Lower lobe of right lung (tissue), 2 donors: ENCODE measurements at places on chromosomes 3 and 15. TPM values are rescaled to one million over a fixed set of nuclear protein-coding genes. Genes with fewer than 3 reads are reported as not detected.

GMNC gene
- not detected for total RNA-seq

- no peak for DNase-seq
Observed at GRCh38 chr3:71885006-71885405, 100.1 kb upstream of the PROK2 start.

CACNA2D3 gene
- 3.6 TPM for total RNA-seq

- DNase-seq, result no peak
Observed at GRCh38 chr15:72534523-72534922, 60.4 kb downstream of the ARIH1 start.

ATP13A5 gene
- 2.0 TPM for total RNA-seq

GRCh38 chr3:62193586-62194345 is 179.6 kb downstream of the FEZF2 start:
- no peak for DNase-seq

GCNT3 gene
- total RNA-seq, result 0.68 TPM

CD96 gene
- total RNA-seq, result 5.6 TPM

DNA sequence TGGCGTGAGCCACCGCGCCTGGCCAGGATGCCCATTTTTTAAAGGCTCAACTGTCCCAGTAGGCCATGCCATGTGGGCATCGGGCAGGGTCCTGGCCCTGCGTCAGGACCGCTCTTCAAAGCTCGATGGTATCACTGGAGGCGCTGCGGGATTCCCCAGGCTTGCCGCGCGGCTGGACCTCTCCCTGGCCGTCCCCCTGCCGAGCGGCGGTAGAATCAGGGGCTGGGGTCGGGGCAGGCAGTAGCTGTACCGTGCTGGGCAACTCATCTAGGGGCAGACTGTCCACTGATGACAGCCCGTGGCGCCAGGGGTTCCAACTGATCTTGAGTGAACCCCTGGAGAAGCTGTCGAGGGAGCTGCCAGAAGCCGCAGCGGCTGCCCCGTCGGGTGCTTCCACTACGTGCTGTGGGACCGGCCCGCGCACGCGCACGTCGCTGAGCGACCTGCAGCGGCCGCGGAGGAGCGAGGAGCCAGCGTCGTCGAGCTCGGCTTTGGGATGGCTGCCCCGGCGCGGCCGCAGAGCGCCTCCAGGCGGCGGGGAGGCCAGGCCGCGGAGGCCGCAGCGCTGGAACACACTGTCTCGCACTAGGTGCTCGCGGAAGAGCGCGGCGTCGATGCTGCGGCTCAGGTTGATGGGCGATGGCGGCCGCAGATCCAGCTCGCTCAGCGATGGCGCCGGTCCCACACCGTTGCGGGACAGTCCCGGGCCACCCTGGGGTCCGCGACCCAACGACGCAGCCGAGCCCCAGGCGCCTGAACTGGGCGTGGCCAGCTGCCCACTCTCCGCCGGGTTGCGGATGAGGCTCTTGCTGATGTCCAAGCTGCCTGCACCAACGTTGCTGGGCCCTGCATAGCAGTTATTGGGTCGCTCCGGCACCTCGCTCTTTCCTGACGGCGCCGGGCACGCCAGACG is 5.8 kb downstream of the PRRT3 start:
- DNase-seq, result peak; percentile 95

DNA sequence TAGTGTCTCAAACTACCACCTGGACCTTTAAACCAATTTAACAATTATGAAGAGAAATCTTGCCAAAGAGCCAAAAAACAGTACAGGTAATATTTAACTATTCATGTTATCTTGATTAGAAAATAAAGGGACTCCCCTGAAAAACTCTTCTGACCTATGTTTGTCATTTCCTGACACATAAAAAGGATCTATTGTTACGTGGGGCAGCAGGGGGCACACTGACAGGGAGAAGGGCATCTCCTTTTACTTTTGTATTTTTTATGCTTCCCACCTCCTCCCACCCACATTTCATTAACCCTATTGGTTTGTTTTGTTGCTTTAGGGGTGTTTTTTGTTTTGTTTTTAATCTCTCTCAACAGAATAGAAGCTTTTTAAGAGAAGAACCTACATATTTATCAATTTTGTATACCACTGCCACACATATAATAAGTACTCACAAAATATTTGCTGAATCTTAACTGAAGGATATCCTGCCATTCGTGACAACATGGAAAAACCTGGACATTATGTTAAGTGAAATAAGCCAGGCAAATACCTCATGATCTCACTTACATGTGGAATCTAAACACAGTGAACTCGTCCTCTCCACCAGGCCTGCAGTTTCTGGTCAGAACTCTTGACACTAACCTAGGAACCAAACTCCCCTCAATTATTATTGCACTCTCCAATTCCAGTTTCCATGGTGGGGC is 17.7 kb downstream of the STAG1 start:
- no peak for DNase-seq

DNA sequence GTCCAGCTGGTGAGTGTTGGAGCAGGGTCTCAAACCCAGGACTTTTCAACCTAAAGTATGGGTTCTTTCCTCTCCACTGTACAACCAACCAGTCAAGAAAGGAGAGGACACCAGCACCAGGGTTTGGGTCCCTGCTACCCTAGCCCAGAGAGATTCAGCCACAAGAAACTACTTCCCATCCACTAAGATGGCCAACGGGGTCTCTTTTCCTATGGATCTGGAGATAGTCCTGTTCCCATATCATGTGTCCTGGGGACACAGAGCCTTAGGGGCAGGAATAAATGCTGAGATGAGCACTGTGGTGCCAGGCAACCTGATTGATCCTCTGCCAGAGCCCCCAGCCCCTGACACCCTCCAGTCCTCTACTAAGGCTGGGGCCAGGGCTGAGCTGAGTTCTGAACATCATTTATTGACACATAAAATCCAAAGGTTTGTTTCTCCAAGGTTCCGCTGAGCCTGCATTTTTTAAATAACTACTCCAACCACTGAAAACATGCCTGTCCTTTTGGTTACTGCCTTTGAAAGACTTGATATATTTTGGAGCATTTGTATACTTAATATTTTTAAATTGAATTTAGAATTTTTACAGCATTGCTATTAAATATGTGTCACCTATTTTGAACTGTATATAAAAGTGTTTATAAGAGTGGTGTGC is 26.0 kb downstream of the MRPL46 start:
- no peak for DNase-seq

- no peak for DNase-seq
Observed at GRCh38 chr3:101521211-101521701, 8.2 kb upstream of the SENP7 start.
